ENCODE measurements at places on chromosomes 13 and 19.

DNA sequence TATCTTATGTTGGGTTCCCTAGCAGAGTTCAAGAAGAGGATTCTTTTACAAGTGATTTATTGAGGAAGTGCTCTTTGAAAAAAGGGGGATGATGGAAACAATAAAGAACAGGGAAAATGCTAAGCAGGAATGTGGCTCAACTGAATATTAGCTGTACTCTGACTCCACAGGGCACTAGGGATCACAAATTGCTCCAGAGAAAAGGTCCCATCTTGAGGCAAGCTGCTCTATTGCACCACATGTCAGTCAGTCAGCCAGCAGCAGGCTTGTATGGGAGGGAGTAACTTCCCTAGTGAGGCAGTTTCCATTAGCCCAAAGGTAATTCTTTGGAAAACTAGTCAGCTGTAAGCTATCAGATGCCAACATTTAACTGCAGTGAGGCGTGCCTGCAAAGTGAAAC is 73.3 kb upstream of the FNDC3A start:
- peak; percentile 37 for DNase-seq

DNA sequence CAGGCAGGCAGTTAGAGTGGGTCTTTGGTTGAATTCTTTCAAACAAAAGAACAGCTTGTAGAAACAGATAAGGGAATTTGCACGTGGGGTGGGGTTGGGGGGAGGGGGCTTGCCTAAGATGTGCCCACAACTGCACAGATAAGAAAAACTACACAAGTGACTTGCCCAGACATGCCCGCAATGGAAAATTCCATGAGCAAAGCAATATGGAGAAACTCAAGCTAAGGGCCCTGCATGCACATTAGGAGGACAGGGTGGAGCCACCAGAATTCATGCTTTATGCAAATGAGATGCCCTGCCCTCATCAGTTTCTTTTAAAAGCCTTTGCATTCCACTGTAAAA is 755.6 kb upstream of the MIR17HG start:
- DNase-seq: no peak

DNA sequence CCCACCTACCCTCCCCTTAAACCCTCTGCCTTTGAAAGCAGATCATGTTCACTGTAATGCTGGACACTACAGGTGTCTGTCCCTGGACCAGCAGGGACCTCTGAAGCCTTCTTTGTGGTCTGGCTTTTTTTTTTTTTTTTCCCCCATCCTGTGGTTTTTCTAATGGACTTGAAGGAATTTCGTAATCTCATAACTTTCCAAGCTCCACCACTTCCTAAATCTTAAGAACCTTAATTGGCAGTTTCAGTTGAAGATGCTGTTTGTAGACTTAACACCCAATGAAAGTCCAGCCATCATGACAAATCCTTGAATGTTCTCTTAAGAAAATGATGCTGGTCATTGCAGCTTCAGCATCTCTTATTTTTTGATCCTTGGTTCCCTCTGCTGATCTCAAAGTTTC is 45.0 kb upstream of the LRCH1 start:
- DNase-seq: no peak

DNA sequence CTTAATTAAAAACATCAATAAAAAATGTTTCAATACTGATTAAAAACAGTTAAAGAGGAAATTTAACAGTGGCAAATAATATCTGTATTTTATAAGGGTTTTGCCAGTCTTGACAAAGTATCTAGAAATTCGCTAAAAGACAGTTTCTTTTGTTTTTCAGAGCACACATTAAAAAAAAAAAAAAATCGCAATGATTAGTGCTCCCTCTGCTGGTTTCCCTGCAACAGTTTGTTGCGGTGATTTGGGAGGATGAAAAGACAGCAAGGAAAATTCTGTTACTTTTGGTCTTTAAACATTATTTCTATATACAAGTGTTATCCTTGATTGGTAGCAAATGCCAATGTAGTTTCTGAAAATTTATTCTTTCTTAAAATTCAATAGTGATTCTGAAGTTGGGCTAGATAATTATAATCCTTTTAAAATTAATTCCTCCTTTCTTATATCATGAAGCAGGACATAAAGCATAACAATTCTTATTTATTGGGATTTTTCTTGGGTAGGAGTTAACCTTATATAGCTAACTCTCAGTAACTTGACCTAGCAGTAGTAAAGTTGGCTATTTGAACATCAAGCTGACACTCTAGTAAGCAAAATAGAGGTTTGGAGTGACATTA is 23.1 kb upstream of the SPRY2 start:
- peak; percentile 49 for DNase-seq

DNA sequence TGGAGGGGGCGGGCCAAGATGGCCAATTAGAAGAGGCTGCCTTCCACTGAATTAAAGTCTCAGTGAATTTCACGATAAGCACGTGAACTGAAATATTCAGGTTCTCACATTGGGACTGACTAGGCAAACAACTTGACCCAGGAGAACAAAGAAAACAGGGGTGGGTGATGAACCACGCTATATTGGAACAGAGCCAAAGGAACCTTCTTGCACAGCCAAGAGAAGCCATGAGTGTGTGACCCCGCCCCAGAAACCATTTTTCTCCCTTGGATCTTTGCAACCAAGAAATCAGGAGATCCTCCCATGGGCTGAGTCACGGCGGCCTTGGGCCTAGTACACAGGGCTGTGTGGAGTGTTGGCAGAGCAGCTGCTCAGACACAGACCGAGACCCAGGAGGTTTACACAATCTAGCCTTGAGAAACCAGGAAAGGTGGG is 36.8 kb downstream of the ERICH4 start:
- DNase-seq: no peak

DNA sequence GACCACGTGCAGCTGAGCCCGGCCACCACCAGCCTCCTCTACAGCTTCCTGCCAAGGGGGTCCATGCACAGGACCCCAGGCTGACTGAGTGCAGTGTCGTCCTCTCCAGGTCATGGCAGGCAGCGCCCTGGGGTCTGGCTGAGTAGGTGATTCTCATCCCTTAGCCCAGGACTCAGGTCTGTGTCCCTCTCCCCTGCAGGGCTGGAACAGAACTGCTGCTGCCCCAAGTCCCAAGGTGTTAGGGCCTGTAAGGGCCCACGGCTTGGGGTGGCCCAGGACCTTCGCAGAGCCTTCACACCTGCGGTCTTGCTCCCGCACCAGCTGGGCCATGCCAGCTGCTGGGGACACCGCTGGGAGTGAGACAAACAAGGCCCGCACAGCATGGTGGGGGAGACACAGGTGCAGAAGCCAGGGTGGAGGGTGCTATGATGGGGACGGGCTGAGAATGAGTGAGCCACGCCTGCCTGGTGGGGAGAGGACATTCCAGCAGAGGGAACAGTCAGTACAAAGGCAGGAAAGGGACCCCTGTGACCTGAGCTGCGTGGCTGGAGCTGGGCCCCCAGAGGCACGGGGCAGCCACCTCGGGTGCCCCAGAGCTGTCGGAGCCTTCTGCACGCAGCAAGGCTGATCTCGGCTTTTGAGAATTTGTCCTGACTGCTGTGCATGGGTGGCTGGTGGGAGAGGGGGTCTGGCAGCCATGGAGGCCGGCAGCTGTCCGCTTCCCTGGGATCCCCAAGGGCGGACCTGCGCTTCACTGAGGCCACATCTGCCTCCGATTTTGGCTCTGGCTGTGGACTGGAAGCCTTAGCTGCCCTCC is 11.9 kb downstream of the PLEKHF1 start:
- no peak for DNase-seq

- peak; percentile 56 for DNase-seq
Measured at GRCh38 chr13:107450931-107451330, 764.4 kb downstream of the LIG4 start.

DNA sequence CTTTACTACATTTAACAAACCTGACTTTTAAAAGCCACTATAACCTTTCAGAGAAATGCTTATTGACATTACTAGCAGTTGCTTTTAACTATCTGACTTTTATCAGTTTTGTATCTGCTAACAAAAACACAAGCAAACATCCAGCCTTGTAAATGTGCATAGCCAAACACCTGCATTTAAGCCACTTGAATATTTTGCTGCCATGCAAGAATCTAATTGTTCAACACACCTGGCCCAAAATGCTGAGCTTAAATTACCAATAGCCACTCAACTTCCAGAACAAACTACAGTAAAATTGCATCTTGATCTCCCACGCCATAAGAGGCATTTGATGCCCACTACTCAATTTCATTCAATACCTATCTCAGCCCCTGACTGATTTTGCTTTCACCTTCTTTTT is 9.3 kb downstream of the ZIC5 start:
- no peak for DNase-seq

DNA sequence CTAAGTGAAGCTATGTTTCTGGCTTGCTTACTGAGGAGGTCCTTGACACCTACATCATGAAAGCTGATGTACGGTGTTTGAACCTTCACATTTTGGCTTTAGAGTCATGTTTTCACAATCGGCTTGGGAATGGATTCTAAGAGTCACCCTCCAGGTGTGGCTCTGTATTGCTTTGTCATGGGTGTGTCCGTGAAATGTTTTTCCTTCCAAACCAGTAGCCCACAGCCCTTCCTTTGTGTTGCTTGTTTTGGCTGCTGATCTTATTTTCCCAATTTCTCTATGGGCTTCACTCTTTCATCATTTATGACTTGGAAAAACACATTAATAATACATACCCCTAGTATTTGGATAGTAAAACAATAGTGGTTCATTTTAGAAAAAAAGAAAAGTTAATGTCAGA is 240.6 kb downstream of the GGACT start:
- DNase-seq: peak; percentile 50

GRCh38 chr13:113937527-113938180 is 36.2 kb downstream of the C13orf46 start:
- DNase-seq: no peak

DNA sequence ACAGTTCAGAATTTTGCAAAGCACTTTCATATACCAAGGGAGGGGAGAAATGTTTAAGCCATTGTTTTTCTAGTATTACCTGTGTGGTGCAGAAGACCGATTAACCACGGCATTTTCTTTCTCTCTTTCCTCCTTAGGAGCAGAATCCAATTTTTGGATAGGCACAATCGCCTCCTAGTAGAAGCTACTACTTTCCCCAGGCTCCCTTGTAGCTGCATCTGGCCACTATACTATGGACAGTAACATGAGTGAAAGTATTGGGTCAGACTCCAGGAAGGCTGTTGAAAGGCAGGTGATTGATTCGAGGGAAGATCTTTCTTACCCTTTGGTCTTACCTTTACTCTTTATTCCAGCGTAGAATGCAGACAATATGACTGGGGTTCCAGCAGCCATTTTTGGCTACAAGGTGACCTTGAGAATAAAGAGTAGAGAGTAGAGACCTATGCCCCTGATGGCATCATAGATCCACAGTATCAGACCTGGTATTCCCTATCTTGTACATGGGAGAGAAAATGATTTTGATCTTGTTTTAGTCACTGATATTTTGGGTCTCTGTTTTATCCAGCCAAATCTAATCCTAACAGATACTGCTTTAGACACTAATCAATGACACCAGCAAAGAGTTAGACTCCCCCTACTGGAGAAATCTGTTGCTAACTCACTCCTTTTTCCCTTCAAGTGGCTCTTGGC is 77.0 kb downstream of the LRRC63 start:
- DNase-seq: peak; percentile 66

Measured in PC-3 (cell line).